NCI-H1436 treated with DMSO at 0.1 percent for 48 hours (cell line): ENCODE measurements at places on chromosomes 12 and 14.

- no peak for DNase-seq
These were observed 44.4 kb downstream of the PRKCH start for GRCh38 chr14:61365667-61366212.

DNA sequence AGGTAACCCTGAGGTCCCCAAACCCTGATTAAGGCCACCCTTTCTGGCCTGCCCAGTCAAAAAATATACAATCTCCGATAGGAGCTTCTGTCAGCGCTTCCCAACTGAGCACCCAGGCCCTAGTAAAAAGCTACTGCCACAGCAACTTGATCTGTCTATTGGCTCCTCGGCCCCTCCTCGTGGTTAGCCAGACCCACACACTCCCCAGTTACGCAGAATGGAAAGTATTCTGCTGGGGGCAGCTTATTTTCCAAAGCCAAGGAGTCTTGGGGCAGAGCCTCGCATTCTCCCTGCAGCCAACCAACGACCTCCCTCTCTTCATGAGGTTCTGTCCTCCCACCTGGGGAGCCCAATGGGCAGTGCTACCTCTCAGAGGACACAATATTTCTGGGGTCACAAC, 32.1 kb downstream of the FMNL3 start:
- no peak for DNase-seq

GRCh38 chr12:31966558-31967205, 7.5 kb downstream of the RESF1 start:
- no peak for DNase-seq

GRCh38 chr14:75204116-75204515, 27.7 kb upstream of the TMED10 start:
- DNase-seq: no peak

DNA sequence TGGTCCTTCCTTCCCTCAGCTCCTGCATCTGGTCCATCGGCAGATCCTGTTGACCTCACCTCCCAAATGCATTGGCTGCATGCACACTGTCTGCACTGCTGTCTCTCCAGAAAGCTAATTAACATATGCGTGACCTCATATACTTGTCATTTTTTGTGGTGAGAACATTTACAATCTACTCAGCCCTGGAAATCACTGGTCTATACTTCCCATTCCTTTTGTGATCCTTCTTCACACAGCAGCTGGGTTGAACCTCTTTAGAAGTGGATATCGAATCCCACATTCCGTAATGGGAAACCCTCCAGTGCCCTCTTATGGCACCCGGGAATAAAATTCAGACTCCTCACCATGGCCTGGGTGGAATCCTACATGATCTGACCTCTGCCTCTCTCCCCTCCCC, 45.0 kb downstream of the SMOC1 start:
- no peak for DNase-seq

DNA sequence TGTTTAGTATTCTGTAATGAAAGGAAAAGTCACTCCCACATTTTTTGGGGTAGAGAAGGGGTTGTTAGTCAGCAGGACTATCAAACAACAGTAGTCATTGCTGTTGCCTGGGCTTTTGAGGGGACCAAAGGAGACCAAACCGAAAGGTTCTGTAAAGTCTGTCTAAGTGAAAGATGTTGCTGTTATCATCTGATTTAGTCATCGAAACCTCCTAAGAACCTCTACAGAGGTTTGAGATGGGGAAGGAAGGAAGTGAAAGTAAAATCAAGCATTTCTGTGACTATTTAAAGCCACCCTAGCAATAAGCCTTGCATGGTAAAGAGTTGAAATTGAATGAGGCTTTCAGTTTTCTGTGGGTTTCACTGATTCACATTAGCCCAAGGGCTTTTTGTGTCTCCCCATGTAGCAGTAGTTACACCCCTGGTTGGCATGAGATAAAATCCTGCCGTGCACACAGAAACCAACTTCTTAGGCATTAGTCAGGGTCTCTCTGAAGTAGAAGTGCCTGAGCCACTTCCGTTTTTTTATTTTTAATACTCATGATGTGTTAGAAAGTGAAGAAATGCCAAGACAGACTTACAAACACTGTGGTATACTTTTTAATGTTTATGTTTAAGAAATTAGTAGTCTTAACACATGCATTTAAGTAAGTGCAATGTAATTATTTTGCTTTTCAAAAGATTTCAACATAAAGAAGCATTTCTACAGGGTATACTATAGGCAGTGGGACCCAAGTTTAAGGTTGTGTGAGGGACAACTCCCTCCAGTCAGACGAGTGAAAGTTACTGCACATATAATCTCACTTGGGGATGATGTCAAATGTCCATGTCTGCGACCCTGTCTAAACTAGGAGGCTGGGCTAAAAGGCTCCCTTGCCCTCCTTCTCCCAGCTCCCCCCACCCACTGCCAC, 50.4 kb downstream of the DYRK2 start:
- DNase-seq: no peak

DNA sequence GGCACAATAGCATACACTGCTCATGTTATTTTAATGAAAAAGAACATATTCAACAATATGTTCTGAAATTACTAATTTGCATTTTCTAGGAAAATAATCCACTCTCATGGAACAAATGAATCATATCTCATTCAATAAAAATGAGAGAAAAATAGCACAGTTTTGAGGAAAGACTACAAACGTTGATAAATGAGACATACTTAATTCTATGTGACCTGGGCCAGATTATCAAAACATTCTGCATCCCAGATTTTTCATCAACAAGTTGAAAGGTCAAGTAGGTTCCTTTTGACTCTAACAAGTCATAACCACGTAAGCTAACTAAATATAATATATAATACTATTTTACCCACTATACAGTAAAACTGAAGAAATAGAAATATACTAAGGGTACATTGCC, 296.7 kb downstream of the CEP128 start:
- DNase-seq: no peak

DNA sequence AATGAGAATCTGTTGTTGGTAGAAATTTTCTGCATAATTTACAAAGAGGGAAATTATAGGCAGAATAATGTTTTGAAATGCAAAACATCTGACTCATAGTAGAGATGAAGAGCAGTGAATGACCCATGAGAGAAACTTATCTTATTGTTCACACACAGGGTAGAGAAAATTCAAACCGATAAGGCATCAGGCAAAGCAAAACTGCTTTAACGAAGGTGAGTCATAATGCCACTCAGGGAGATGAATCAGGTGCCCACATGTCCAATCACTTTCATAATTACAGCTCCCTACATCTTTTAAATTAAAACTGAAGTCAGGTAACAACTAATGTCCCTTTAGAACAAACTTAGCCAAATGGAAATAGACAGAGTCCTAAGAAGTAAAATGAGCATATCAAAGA, 265.6 kb upstream of the GARIN6 start:
- DNase-seq: no peak

DNA sequence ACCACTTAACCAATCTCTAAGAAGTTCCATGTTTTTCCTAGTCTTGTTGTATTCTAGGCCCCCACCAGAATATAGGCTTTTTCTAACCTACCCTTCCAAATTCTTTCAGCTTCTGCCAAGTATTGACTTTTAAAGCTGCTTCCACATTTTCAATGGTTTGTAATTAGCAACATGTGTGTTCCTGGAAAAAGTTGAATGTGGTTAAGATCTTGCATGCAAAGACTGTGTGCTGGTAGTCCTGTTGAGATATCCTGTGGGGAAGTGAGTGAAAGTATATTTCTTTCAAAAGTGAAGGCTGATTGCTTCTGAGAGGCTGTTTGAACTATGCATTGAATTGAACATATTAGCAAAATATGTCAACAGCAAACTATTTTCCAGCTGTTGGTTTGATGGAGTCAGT, 646 bp upstream of the OR6C4 start:
- DNase-seq: no peak

DNA sequence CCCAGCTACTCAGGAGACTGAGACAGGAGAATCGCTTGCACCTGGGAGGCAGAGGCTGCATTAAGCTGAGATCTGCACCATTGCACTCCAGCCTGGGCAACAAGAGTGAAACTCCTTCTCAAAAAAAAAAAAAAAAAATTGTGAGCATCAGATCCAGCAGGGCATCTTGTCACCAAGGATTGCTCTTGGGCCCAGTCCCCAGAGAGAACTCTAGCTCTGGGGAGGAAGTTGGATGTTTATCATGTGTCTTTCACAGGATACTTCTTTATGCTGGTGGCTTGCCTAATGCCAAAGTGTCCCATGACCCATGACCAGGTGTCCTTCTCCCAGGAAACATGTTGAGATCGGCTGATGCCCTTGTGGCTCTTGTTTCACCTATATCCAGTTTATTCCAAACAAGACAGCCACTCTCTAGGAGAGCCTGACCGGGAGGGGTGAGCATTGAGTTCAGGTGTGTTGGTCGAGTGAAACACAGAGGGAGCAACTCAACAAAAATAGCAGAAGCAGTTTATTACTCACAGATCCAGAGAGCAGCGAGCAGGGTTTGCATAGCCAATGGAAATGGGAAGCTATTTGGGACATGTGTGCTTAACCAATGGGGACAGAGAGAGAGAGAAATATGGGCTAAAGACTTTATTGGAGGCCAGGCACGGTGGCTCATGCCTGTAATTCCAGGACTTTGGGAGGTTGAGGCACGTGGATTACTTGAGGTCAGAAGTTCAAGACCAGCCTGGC, 6.6 kb upstream of the TCHP start:
- no peak for DNase-seq

- no peak for DNase-seq
These were observed 5.8 kb downstream of the ANKRD9 start for GRCh38 chr14:102503641-102504327.

- no peak for DNase-seq
These were observed 6.6 kb upstream of the PLEK2 start for GRCh38 chr14:67418401-67419191.

DNA sequence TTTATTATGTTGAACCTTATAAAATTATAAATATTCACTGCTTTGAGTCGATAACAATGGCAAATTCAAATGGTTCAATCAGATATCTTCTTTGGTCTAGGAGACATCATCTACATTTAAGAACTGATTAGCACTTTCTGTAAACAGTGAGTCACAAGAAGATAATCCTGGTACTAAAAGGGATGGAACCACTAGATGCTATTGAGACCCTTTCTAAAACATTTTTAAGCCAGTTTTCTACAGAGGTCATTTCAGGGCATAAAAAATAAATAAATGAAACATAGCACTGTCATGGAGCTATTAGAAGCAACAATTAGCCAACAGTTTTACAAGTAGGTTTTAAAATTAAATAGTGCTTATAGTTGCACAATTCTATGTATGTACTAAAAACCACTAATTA, 212.2 kb downstream of the DUSP6 start:
- no peak for DNase-seq

- DNase-seq: no peak
These were observed 8.2 kb downstream of the SIX1 start for GRCh38 chr14:60640859-60641741.

DNA sequence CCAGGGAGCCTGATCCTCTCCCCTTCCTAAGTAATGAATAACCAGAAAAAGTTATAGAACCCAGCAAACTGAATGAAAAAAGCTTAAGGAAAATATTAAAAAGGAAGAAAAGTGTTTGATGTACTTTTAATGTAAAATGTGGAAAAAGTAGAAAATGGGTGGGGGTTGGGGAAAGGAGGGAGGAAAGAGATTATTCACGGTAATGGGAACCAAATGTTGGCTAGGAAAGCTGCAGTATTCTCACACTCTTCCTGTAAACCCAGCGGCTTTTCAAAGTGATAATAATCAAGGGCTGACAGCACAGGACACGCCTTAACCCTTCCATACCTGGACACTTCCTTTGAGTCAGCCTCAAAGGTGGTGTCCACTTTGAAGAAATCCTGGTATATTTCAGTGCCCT, 139.2 kb downstream of the TGFB3 start:
- no peak for DNase-seq
